ENCODE measurements at places on chromosomes 12 and 14. TPM values are rescaled to one million over a fixed set of nuclear protein-coding genes. Genes with fewer than 3 reads are reported as not detected.

NT5DC3 gene
- total RNA-seq: 8.5 TPM

GALNT16 gene
- not detected for total RNA-seq

SCNN1A gene
- 0.29 TPM for total RNA-seq

TAS2R8 gene
- total RNA-seq: not detected

ERBB3 gene
- total RNA-seq: 0.35 TPM

DICER1 gene
- 9.6 TPM for total RNA-seq

HOXC9 gene
- 2.0 TPM for total RNA-seq
